Activated naive CD8-positive, alpha-beta T cell treated with anti-CD3 and anti-CD28 coated beads, Interleukin-2, amount 10 ng/mL, durations not matched to agents 7 days and 5 days (primary cell): ENCODE measurements at places on chromosomes 3 and 15.

DNA sequence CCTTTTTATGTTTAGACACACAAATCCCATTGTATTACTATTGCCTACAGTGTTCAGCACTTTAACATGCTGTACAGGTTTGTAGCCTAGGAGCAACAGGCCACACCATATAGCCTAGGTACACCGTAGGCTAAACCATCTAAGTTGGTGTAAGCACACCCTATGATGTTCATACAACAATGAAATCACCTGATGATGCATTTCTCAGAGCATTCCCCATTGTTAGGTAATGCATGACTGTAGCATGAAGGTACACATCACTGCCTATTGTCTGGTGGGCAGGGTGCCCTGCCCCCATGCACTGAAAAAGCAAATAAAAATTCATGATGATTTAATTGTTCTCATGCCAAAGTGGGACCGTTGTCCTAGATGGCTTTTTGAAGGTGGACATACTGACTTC lies 183.6 kb downstream of the AGBL1 start:
- H3K36me3 ChIP-seq: no peaks in the 10 kb centered on the region
- DNase-seq: no peak
- H3K4me1 ChIP-seq: no peaks in the 10 kb centered on the region
- H3K4me3 ChIP-seq: no peak overlapping the region
- H3K27me3 ChIP-seq: peaks cover 2% of the 10 kb centered on the region
- no peak overlapping the region for H3K27ac ChIP-seq

GRCh38 chr15:32222716-32223115 lies 180.4 kb downstream of the GOLGA8K start:
- no peak for DNase-seq
- no peak overlapping the region for H3K27ac ChIP-seq
- H3K4me1 ChIP-seq: no peaks in the 10 kb centered on the region
- H3K27me3 ChIP-seq: peaks cover 2% of the 10 kb centered on the region
- no peak overlapping the region for H3K4me3 ChIP-seq

- peaks cover 11% of the 10 kb centered on the region for H3K27me3 ChIP-seq
- peaks cover 28% of the 10 kb centered on the region for H3K4me1 ChIP-seq
- H3K4me3 ChIP-seq: no peak overlapping the region
- H3K27ac ChIP-seq: no peak overlapping the region
- H3K36me3 ChIP-seq: no peaks in the 10 kb centered on the region
These were observed 53.4 kb downstream of the FEM1B start for GRCh38 chr15:68330901-68331300.

DNA sequence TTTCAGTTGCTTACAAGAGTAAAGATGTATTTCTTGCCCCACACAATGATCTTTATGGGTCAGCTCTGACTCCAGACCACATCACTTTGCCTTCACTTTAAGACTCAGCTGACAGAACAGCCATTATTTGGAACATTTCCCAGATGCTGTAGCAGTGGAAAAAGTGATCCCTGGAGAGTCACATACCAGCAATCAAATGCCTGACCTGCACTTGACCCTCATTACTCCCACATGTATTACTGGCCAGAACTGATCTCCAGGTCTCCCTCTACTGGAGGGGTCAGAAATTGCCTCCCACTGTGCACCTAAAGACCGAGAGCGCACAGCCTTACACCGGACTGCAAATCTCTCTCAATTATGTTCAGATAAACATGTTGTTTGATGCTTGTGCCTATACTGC lies 88.6 kb upstream of the ZNF385D start:
- no peaks in the 10 kb centered on the region for H3K4me1 ChIP-seq
- no peak overlapping the region for H3K4me3 ChIP-seq
- no peaks in the 10 kb centered on the region for H3K36me3 ChIP-seq
- no peaks in the 10 kb centered on the region for H3K27me3 ChIP-seq
- DNase-seq: no peak
- H3K27ac ChIP-seq: no peak overlapping the region

GRCh38 chr3:52724511-52724910 lies 18.6 kb downstream of the SPCS1 start:
- no peak overlapping the region for H3K27ac ChIP-seq
- no peak for DNase-seq
- no peak overlapping the region for H3K4me3 ChIP-seq
- peaks cover 16% of the 10 kb centered on the region for H3K4me1 ChIP-seq

DNA sequence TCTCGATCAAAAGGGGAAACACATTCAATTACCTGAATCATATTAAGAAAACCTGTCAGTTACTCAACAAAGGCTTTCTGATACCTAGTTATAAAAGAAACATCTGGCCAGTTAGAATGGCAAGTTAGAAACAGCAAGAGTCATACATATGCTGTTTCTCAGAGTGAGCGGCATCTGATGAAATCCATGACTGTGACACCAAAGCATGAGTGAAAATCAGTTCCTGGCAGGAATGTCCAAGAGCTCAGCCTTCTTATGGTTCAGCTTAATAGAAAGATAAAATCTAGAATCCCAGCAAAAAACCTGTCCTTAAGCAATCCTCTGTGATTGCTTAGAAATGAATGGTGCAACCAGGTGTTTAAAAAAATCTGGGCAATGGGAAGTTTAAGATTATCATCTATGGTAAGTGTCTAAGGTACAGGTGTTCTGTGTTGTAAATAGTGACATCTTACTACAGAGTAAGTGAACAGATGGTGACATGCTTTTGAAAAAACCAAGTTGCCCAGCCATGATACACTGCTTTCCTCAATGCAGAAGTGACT lies 18.8 kb downstream of the B4GALT4 start:
- DNase-seq: no peak
- H3K4me1 ChIP-seq: peaks cover 11% of the 10 kb centered on the region
- no peak overlapping the region for H3K27ac ChIP-seq
- no peak overlapping the region for H3K4me3 ChIP-seq
- no peaks in the 10 kb centered on the region for H3K27me3 ChIP-seq

DNA sequence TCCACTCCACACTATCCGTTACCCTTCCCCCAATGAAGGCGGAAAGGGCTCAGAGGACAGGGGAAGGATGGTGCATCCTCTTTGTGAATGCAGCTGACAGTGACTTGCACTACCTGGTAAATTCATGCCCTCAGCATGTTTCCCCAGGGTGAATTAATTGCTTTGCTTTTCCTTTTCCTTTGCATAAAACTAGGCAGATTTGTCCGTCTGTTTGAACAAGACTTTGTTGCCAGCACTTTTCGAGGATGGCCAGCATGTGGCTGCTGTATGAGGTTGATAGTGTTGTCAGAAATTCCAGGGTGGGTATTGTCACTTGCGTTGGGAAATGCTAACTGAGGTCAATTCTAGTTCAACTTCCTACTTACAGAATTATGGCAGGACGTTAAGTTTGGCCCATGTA lies 79.0 kb upstream of the RARB start:
- no peaks in the 10 kb centered on the region for H3K27me3 ChIP-seq
- no peak for DNase-seq
- H3K27ac ChIP-seq: peak overlapping the region; percentile 50
- H3K4me3 ChIP-seq: no peak overlapping the region

DNA sequence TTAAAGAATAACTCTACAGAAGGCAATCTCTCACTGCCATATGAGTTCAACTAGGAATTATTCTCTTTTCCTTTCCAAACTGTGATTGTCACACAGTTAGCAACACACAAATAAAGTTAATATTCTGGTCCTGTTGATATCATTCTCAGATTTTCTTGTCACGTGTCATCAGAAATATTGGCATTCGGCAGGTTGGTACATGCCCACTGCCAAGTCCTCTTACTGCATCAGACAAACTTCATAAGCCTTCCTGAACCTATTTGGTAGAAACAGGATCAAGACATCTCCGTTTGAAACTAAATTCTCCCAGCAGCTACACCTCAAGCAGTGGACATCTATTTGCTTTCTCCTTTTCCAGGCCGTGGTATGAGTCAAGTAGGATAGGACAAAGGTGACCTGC lies 177.9 kb upstream of the SOX2 start:
- DNase-seq: no peak
- no peaks in the 10 kb centered on the region for H3K36me3 ChIP-seq
- H3K4me3 ChIP-seq: no peak overlapping the region
- H3K4me1 ChIP-seq: no peaks in the 10 kb centered on the region
- no peak overlapping the region for H3K27ac ChIP-seq

- peaks cover 21% of the 10 kb centered on the region for H3K27me3 ChIP-seq
- H3K4me1 ChIP-seq: peaks cover 6% of the 10 kb centered on the region
- DNase-seq: no peak
- H3K36me3 ChIP-seq: no peaks in the 10 kb centered on the region
- H3K4me3 ChIP-seq: no peak overlapping the region
These were observed 25.7 kb downstream of the AMOTL2 start for GRCh38 chr3:134348524-134348923.

GRCh38 chr3:120497818-120498217 lies 47.0 kb upstream of the FSTL1 start:
- DNase-seq: no peak
- H3K27ac ChIP-seq: no peak overlapping the region
- no peak overlapping the region for H3K4me3 ChIP-seq
- H3K27me3 ChIP-seq: peaks cover 7% of the 10 kb centered on the region
- H3K4me1 ChIP-seq: no peaks in the 10 kb centered on the region

DNA sequence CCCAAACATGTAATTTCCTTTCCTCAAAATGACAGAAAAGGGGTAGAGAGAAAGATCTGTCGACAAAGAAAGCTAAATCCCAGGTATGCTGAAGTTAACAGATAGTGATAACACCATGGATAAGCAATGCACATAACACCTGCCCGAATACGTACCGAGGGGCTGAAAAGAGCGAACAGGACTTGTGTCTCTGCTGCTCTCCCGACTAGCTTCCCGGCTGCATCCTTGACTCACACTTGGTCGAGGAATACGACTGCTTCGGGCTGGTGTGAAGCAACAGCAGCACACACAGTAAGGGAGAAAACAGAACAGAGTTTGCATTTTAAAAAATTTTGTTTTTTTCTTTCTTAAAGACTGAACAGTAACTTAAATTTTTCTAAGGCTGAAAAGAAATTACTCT lies 136.4 kb downstream of the CLASP2 start:
- peaks cover under 1% of the 10 kb centered on the region for H3K36me3 ChIP-seq
- DNase-seq: no peak
- H3K27ac ChIP-seq: no peak overlapping the region
- H3K4me1 ChIP-seq: no peaks in the 10 kb centered on the region

GRCh38 chr3:89527736-89528305 lies 420.4 kb downstream of the EPHA3 start:
- H3K27ac ChIP-seq: no peak overlapping the region

GRCh38 chr15:72965671-72966070 lies 86.6 kb upstream of the NEO1 start:
- no peak overlapping the region for H3K27ac ChIP-seq
- peaks cover 16% of the 10 kb centered on the region for H3K27me3 ChIP-seq
- no peaks in the 10 kb centered on the region for H3K36me3 ChIP-seq
- peaks cover 6% of the 10 kb centered on the region for H3K4me1 ChIP-seq

- H3K27me3 ChIP-seq: no peaks in the 10 kb centered on the region
- no peak overlapping the region for H3K4me3 ChIP-seq
- peaks cover 9% of the 10 kb centered on the region for H3K4me1 ChIP-seq
- no peak overlapping the region for H3K27ac ChIP-seq
These were observed 36.3 kb upstream of the HERC1 start for GRCh38 chr15:63870043-63870394.

DNA sequence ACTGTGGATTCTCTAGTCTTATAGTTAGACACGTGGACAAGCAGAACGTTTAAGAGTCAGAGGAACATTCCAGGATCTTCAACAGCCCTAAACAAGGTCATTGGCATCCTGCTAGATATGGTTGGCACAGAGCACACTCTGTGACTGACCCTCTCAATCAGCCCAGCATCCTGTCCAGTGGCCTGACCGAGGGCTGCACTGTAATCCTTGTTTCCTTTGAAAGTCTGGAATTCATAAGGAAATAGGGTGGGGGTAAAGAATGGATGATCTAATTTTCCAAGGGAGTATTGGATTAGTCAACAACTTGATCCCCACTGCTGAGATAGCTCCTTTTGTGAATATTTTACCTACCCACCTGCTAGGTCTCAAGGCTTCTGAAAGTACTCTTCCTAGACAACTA lies 94.5 kb upstream of the DLG1 start:
- H3K27ac ChIP-seq: no peak overlapping the region
- H3K36me3 ChIP-seq: no peaks in the 10 kb centered on the region
- no peak for DNase-seq

DNA sequence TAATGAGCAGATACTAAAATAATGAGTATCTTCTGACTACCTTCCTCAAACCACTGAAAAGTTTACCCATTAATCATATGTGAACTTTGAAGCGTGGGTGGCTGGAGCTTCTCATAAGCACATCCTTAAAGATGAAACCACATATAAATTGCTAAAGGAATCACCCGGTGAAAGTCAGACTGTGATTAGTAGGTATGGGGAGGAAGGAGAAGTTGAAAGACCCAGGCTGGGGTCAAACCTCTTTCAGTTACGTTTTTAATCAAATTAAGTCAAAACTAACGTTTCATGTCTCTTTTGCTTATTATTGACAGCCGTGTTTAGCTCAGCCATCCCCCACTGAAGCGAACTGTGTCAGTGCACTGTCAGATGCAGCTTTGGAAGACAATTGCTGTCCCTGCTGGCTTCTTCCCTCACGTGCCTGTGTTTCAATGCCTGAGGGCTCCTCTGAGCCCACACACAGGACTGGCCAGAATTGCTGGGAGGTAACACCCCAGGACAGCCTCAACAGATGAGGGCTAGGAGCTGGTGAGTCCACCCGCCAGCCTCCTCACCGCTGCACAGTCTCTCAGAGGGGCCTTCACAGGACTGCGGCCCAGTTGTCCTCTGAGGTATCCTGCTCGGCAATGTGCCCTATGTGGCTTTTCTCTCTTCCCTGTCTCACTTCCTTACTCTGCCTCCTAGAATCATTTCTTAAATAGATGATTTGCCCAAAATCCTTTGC lies 29.3 kb upstream of the SH3BP5 start:
- H3K27me3 ChIP-seq: peaks cover 2% of the 10 kb centered on the region

GRCh38 chr3:107208796-107209195 lies 168.4 kb upstream of the CCDC54 start:
- DNase-seq: no peak
- H3K27me3 ChIP-seq: peaks cover 10% of the 10 kb centered on the region
- H3K27ac ChIP-seq: no peak overlapping the region
- H3K4me3 ChIP-seq: no peak overlapping the region

- peaks cover 4% of the 10 kb centered on the region for H3K36me3 ChIP-seq
- H3K4me1 ChIP-seq: peaks cover 6% of the 10 kb centered on the region
- H3K4me3 ChIP-seq: no peak overlapping the region
- H3K27me3 ChIP-seq: peaks cover 2% of the 10 kb centered on the region
These were observed 48.0 kb upstream of the FBN1 start for GRCh38 chr15:48693484-48693883.

- no peak for DNase-seq
- peaks cover 4% of the 10 kb centered on the region for H3K27me3 ChIP-seq
- peaks cover 49% of the 10 kb centered on the region for H3K4me1 ChIP-seq
- H3K36me3 ChIP-seq: peaks cover 25% of the 10 kb centered on the region
These were observed 10.2 kb downstream of the MUC4 start for GRCh38 chr3:195801251-195802183.
